ENCODE measurements at places on chromosomes 4 and X.

DNA sequence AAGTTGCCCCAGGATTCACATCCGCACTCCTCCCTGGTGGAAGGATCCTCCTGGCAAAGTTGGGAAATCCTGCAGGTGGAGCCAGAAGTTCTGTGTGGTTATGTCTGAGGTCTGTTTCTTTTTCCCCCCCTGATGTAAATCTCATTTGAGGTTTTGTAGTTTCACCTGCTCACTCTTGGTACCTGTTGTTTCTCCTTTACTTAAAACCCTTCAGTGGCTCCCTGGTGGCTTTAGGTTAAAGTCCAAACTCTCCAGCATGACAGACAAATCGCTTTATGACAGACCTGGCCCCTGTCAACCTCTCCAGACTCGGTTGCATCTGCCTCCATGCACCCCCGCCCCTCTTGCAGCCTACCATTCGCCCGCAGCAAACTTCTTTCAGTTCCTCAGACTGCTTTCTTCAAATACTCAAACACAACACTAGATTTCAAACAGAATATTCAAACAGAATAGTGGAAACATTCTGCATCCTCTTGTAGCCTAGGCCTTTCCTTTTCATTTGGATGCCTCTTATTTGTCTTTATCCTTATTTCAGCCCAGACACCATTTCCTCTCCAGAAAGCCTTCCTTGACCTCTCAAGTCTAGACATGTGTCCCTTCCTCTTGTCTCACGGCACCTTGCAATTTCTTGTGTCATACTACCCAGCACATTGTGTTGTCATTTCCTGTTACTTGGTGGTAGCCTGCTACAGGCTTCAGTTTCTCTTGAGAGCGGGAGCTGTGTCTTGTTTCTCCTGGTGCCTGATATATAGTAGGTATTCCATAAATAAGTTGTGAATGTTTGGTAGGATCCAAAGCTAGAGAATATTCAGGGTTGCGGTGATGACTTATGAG is 24.8 kb downstream of the IL13RA1 start:
- no peak for DNase-seq

- DNase-seq: no peak
Observed at GRCh38 chr4:2061186-2062131, 2.3 kb downstream of the NAT8L start.

DNA sequence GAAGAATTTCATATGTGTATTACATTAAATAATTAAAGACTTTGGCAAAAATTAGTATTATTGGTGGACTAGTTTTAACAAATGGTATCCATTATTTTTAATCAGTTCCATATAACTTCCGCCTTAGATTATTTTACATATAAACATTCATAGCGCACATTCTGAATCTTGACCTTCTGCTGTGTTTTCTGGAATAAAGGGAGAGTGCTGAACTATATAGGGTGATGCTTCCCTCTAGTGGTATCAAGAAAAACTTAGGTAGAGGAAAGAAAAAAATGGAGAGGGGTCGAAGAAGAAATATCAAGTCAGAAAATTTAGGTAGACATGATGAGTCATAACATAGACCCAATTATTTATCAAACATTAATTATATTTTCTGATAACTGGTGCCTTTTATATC is 155.6 kb upstream of the PACRGL start:
- DNase-seq: peak; percentile 46

DNA sequence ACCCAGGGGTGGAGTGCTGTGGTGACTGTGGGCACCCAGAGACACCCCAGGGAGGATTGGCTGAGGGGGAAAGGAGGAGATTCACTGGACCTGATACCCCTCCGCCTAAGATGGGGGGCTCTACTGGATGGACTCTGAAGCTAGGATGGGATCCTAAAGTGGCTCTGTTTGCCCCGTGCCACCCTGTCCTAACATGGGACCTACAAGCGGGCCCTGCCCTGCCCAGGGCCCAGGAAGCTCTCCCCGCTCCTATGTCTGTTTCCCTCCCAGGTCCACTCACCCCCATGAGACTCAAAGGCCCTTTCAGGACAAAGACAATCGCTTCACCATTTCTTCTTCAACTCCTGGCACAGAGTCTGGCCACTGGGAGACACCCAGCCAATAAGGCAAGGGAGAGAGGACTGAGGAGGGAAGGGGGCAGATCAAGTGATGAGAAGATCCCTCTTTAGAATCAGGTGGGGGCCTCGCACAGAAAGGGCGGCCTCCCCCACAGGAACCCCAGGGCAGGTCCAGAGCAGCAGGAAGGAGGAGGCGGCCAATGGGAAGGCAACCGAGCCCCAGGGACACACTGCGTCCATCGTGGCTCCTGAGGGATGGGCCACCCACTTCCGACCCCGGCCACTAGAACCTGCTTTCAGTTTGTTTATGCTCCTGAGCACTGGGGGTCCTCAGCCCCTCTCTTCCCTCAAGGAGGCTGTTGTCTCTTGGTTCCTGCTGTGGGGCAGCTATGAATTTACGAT is 155.4 kb downstream of the AFAP1 start:
- no peak for DNase-seq

DNA sequence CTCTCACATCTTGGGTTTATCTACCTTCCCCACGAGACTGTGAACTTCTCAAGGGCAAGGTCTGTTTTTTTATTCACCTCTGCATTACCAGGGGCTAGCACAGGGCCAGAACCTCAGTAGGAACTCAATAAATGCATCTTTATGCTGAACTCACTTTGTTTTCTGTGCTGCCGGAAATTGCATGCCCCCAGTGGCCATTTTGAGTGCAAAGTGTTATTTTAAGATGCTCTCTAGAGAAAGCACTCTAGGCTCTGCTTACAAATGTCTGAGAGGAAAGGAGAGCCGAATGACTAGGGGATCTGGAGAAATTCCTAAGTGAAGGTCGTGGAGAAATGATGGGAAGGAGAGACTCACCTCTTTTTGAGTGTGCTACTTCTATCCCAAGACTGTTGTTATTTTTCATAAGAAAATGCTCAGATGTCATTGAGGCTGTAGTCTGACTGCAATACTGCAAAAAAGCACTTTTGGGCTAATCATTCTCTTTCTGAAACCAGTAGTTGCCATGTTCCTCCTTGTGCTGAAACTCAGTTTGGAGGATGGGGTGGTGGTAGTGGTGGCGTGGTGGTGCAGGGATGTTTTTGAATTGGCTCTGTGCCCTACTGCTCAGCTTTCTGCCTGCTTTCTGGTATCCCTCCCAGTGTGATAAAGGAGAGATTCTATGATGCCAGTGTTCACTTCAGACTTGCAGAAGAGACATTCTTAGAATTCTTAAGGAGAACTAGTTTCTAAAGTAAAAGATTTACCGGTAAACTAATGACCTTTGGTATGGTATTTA is 41.3 kb downstream of the DOCK11 start:
- DNase-seq: no peak

GRCh38 chrX:43345166-43345565 is 310.9 kb upstream of the MAOA start:
- no peak for DNase-seq

DNA sequence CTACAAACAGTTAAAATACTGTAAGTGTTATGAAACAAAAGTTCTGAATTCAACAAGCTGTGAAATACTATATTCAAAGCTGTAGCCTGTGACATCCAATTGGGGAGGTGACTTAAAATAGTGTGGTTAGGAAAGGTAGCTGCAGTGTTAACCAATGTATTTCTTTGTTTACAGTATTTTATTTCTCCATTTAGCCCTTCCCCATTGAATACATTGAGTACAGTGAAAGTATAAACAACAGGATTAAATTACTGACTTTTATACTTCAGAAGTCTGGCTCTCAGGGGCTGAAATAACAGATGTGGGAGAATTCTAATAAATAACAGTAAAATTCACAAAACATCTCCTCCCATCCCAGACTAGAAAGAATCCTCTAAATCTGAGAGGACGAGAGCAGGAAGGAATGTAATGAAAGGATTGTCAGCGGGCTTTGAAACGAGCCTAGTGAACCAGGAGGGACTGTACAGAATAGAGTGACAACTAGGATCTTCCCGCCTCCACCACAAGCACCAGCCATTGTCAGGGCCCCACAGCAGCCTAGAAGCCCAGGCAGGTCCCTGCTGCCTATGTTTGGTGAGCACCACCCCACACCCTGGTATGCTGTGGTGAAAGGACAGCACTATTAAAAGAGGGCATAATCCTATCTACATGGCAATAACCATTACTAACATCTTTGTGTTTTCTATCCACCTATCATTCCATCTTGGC is 73.7 kb downstream of the SPCS3 start:
- DNase-seq: peak; percentile 11

DNA sequence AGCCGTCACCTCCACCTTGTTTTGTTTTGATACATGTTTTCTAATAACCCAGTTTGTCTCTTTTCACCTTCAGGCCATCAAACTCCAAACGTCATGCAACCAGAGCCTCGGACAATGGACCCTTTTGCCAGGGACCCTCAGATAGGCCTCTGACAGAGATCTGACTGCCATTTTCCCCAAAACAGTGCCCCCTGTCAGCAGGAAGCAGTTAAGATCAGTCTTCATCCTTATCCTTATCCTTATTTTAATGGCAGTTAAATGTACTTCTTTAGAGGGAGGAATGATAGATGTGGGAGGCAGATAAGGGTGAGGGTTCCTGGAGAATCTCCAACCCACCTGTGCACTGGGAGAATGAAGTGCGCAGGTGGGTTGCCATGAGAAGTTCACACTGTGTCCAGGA is 135.7 kb downstream of the ANAPC10 start:
- DNase-seq: no peak

GRCh38 chrX:12971282-12972003 is 3.5 kb upstream of the TMSB4X start:
- DNase-seq: no peak
